ENCODE measurements at places on chromosomes 6 and 20.

DNA sequence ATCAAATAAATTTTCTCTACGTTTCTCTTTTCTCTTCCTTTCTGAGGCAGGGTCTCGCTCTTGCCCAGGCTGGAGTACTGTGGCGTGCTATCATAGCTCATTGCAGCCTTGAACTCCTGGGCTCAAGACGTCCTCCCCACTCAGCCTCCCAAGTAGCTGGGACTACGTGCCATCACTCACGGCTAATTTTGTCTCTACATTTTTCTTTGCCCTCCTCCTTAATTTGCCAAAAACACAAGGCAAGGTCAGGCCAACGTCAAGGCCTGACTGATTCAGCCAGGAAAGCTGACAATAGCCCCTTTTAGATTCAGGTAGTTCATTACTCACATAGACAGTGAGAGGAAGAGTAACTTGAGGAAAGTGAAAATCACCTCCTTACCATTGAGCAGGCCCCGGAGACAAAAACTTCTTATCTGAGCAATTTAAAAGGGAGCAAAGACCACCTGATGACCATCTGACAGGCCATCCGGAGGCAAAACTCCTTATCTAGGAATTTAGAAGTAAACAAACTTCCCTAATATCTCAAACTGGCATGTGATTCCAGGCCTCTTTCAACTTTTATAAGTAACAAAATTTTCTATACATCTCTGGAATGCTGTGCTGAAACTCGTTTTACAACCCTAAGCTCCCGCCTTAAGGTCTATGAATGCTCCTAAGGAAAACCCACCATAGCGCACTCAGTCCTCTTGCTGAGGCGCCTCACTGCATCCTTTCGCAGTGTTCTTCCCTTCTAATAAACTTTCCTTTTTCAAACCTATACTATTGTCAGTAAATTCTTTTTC, 42.1 kb upstream of the SRPK1 start:
- DNase-seq, result no peak

GRCh38 chr6:37525460-37526357, 26.0 kb upstream of the CCDC167 start:
- DNase-seq, result no peak

DNA sequence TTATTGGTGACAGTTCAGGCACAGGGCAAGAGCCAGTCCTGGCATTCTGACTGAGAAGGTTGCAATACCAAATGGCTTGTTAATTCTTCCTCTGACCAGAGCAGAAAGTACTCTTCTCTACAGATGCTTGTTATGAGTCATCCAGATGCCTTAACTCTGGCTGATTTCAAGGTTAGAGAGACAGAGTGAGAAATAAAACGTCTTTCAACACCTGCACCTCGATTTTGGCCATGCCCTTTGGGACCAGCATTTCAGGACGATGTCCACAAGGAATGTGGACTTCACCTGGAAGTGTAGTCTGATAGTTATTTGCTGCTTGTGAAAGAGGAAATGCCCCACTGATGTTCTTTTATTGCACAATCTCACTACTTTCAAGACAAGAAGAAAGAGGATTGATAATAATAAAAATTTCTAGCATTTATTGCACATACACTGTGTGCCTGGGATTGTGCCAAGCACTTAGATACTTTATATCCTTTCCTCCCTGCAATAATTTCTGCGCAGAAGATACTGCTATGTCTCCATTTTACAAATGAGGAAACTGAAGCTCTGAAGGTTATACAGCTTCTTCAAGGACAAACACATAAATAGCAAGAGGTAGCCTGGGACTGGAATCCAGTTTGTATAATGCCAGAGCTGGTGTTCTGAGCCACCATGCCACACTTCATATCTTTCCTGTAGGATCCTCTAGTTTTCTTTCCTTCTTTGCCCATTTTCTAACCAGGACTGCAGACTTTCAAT, 33.5 kb upstream of the MCM3 start:
- DNase-seq, result no peak

GRCh38 chr6:168216117-168216516, 103.5 kb downstream of the DACT2 start:
- no peak for DNase-seq

DNA sequence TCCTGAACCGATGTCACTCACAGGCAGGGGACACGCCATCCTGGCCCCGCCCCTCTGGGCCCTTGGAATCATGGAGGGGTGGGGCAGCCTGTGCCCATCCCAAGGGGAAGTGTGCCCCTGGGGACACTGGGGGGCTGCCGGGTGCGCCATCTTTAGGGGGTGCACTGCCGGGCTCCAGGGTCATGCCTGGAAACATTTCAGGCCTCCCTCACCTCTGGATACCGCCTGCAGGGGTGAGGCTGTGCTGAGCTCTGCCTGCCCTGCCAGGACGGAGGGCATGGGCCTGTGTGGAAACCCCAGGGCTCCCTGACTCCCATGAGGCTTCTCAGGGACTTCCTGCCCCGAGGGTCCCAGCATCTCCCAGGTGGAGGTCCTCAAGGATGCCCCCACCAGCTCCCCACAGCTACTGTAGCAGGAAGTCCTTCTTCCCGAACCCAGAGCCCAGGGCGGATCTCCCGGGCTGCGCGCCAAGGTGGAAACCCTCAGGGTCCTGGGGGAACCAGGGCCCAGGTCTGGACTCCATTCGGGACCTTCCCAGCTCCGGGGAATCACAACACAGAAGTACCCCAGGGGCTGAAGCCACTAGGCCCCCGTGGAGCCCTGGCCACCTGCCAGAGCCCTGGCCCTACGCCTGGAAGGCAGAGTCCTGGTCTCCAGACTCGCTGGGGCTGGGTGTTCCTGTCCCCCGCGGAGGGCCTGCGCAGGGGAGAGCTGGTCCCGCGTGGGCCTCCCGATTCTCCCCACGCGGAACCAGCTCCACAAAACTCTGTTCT, 15.6 kb downstream of the CHRNA4 start:
- no peak for DNase-seq

All from central memory CD4-positive, alpha-beta T cell (primary cell).